ENCODE measurements at places on chromosomes 4 and X.

DNA sequence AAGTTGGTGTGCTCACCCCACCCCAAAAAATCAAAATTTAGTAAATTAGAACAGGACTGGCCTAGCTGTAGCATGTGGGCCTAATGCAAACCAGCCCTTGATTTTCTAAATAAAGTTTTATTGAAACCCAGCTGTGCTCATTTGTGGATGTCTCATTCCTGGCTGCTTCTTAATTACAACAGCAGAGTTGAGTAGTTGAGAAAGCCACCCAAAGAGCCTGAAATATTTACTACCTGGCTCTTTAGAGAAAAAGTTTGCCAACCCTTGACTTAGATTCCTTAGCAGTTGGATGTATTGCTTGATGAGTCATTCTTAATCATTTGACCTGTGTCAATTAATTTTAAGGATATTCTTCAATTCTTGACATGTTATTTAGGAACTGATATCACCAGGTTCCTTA lies 168.3 kb upstream of the PUDP start:
- peak; percentile 18 for DNase-seq

GRCh38 chr4:148065075-148065474 lies 333.2 kb downstream of the ARHGAP10 start:
- peak; percentile 70 for DNase-seq

- peak; percentile 53 for DNase-seq
Observed at GRCh38 chrX:152897222-152898131, at the start of gene ZNF185. Gene ZNF185 (plus strand): TSS chrX:152898067. CDS start chrX:152914490, 16,423 bp downstream.

DNA sequence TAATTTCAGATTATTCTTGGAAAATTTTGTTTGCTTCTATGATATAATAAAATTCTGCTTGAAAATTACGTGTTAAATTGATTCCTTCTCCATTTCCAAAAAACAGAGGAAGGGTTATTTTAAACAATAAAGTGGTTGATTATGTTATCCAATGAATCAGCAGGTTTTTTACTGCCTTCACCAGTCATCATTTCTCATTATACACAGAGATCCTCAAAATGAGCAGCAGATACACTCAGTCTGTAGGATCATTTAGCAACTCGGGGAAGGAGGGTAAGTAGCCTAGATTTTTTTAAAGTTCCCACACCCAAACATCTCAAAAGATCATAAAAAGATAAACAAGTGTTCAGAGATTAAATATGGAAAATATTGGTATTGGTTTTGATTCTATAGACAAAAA lies 6.8 kb upstream of the TMEM144 start:
- DNase-seq: no peak

DNA sequence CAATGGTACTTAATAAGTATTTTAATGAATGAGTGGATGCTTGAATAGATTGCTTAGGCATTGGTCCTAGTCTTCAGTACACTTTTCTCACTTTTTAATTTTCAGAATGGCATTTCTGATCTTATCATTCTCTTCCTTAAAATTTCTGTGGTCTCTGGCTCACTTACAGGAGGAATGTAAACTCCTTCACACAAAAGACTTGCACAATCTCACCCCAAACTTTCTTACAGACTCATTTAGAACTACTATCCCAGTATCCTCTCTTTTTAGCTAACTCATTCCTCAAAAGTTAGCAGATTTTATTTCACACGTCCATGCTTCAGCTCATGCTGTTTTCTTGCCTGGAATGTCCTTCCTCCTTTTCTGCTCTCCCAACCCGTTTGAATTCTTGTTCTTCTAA lies 350.1 kb downstream of the GRXCR1 start:
- peak; percentile 70 for DNase-seq

- peak; percentile 1 for DNase-seq
Observed at GRCh38 chr4:67608027-67608426, 49.5 kb downstream of the STAP1 start.
